ENCODE measurements at places on chromosomes 1 and 21.

GRCh38 chr1:163834778-163835177 lies 513.0 kb downstream of the NUF2 start:
- no peak for DNase-seq

- no peak for DNase-seq
Measured at GRCh38 chr1:31327381-31327780, 30.5 kb downstream of the ZCCHC17 start.

DNA sequence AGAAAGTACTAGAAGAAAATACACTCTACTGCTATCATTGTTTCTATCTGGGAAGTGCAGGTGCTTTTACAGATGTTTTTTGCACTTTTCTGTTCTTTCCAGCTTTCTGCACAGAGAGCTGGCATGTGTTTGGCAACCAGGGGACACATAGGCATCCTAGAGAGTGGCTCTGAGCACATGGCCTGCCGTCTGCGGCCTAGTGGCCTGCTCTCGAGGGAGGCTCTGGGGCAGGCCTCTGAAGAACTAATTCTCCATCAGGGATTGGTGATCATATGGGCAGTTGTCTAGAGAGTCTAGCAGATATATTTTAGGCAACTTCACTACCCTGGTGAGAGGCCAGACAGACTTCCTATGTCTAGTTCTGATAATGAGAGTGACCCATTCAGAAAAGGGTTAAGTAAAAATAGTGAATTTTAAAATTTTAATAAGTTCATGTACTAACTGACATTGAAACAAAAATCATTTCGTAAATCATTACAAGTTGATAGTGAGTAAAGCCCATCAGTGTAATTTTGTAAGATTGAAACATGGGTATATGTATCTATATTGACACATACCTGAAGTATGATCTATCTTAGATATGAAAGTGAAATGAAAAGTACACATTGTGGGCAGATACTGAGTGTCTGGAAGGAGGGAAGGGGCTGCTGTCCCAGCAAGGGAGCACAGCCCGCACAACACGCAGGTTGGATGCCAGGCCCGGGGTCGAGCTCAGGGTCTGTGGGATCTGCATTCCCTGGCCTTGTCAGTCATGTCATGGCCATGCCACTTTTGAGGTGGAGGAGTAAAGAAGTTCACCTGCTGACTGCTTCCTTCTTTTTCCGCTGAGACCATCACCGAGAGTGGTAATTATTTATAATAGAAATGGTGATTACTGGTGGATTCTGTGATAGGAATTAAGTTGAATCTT lies 79.8 kb downstream of the PCBP3 start:
- DNase-seq = no peak

DNA sequence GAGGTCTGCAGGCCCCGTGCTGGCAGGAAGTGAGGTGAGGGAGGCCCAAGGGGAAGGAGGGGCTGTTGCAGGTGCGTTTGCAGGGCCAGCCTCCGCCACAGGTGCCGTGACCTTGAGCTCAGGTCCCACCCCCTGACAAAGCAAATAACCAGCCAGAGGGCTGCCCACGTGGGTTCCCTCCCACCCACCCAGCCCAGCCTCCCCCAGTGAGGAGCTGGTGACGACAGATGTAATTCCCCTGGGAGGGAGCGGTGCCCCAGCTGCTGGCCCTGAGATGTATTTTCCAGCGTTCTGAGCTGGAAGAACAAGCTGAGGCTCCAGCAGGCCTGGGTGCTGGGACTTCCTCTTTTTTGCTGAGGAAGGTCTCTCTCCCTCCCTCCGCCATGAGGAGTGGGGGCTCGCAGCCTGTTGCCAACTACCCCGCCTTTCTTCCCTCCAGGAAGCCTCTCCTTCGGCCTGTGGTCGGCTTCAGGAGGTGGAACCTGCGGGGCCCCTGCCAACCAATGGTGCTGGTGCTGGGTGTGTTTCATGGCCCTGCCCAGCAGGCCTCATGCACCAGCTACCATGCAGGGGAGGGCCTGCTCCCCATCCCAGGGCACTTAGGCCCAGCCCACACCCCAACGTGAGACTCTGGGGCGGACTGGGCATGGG lies 153.2 kb downstream of the PRDM16 start:
- no peak for DNase-seq

GRCh38 chr1:111199881-111200801 lies at the start of gene DENND2D:
DENND2D (minus strand) TSS chr1:111200646; CDS start chr1:111200459, 187 bp downstream.
- no peak for DNase-seq

DNA sequence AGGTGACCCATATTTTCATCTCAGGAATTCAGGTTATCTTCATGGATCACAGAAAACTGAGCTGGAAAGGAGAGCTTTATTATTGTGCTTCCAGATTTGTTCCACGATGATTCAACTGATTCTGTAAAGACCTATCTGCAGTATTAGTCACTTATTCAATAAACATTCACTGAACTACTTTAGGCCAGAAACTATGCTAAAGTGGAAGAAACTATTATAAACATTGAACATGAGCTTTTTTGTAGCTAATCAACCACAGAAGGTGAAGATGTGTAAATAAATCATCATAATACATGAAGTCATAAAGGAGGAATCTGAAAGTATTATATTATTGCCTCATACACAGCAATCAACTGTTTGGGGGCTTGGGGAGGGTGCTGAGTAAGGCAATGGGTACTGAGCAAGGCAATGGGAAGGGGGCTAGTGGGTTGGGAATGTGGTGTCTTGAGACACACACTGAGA lies 30.6 kb upstream of the EXO1 start:
- DNase-seq = no peak

DNA sequence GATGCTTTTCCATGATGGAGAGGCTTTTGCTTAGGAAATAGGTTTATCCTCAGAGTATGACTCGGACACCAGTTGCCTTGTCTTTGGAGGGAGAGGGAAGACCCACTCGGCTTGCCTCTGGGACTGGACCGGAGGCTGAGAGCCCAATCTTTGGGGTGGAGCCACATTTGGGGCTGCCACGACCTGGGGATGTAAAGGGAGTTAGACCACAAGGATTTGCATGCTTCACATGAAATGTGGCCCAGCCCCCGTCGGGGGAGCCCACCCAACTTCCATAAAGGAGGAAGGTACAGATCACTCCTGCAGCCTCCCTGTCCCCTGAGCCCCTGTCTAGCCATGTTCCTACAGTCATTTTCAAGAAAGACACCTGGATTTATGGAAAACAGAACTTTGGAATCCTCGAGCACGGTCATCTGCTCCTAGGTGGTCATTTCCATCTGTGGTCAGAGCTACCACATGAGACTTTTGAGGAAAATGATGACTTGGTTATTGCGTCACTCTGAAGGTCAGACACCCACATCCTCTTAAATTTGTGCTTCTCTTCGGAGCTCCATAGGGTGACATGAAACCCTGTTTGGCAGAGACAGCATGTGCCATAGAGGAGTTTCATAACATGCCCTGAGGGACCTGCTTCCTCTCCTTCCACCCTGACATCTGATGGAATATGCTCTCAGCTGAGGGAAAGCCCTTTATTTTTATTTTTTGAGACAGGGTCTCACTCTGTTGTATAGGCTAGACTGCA lies 99.4 kb upstream of the SLC45A1 start:
- no peak for DNase-seq

GRCh38 chr1:24850328-24850920 lies 79.7 kb downstream of the RUNX3 start:
- DNase-seq = no peak

DNA sequence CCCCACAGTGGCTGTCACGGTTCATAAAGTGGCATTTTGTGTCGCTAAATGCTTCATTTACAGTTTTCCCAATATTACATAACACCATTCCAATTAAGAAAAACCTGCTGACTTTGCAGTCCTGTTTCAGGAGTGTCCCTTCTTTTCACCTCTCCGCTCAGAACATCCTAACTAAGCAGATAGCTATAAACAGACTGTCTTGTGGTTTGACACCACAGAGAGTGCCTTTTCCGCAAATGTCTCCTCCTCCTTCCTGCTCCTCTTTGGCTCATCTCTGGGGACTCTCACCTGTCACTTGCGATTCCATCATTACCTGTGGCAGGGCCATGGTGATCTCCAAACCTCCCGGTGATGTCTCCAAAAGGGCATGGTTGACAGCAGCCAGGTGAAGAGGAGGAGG lies 119.0 kb downstream of the CNIH3 start:
- DNase-seq = no peak

GRCh38 chr1:233704170-233704897 lies 90.4 kb downstream of the KCNK1 start:
- no peak for DNase-seq

DNA sequence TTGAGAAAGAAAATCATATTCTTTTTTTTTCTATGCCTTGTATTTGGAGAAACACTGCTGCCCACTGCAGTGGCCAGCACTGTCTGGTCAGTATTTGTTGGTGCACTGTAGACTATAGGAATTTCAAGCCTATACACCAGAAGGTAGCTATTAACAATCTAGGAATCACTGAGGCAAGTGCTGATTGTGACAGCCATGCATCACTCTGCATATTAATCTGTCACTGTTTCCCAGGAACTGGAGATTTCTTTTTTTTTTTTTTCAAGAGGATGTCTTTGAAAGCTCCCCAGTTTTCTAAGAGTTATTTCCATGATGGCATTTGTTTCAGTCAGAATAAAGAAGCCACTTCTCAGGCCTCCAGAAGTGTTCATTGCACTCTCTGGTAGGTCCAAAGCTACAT lies 737.8 kb upstream of the PTBP2 start:
- DNase-seq = no peak

- DNase-seq = no peak
Measured at GRCh38 chr21:40620386-40621145, 226.4 kb downstream of the DSCAM start.

DNA sequence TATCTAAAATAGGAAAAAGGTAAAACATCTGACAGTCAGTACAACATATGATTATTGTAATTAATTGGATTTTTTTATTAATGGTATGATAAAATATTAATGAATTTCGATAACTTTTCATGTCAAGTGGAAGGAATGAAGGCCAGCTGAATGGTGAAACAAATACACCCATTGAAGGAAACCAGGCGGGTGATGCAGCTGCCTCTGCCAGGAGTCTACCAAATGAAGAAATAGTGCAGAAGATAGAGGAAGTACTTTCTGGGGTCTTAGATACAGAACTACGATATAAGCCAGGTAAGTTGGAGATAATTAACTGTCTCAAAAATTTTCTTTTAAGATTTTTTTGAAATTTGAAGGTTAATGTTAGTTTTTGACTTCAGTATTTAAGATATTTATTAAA lies 3.2 kb downstream of the SON start:
- no peak for DNase-seq

- no peak for DNase-seq
Measured at GRCh38 chr1:30857062-30857461, 51.5 kb downstream of the SDC3 start.

DNA sequence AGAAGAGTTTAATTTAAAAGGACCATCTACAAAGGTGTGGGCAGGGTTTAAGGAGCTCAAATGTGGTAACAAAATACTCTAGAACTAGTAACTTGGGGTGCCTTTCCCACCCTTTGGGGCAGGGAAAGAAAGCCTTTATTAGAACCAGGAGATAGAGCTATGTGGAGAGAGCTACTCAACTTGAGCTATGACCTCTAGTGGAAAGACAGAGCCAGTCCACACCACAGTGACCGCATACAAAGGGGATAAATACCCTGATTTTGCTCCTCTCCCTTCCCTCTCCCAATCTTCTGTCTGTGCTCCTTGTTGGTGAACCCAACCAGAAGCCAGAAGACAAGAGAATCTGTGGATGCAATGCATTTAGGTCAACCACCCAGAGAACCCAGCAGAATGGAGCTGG lies 54.4 kb upstream of the JAK1 start:
- DNase-seq = no peak

DNA sequence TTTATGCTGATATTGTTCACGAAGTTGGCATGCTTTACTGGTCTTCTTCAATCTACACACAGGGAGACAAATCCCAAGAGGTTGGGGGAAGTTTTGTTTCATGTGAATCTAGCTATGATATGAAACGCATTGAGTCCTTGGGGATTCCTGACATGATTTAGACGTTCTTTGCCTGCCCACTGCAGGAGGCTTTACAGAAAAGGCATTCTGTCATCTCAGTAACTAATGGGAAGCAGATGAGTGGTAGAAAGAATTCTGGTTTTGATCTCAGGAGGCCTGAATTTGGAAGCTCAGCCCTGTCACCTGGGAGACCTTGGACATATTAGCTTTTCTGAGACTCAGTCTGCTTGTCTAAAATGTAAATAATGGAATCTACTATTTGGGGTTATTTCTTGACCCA lies 383.0 kb upstream of the NFIA start:
- no peak for DNase-seq

Data from renal cortex interstitium (tissue), 15 donors.